ENCODE measurements at places on chromosomes 6 and 20. TPM values are rescaled to one million over a fixed set of nuclear protein-coding genes. Genes with fewer than 3 reads are reported as not detected.

DNA sequence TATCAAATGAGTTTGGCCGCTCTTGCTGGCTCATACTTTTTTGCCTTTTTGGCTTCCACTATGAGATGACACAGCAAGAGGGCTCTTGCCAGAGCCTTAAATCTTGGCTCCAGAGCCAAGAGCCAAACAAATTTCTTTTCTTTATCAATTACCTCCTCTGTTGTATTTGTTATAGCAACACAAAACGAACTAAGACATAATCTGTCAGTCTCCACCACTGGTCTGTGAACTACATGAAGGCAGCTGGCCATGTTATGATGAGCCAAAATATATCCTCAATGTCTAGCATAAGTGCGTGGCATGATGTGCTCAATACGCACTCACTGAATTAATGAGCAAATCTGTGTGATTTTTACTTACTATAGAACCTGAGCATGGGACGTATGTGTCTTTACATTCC lies 220.0 kb upstream of the ZNF217 start:
- no peak for DNase-seq

GRCh38 chr6:161101517-161101916 lies 109.9 kb downstream of the MAP3K4 start:
- DNase-seq, result no peak

GRCh38 chr6:166106076-166106686 lies 61.5 kb downstream of the TBXT start:
- peak; percentile 79 for DNase-seq

DNA sequence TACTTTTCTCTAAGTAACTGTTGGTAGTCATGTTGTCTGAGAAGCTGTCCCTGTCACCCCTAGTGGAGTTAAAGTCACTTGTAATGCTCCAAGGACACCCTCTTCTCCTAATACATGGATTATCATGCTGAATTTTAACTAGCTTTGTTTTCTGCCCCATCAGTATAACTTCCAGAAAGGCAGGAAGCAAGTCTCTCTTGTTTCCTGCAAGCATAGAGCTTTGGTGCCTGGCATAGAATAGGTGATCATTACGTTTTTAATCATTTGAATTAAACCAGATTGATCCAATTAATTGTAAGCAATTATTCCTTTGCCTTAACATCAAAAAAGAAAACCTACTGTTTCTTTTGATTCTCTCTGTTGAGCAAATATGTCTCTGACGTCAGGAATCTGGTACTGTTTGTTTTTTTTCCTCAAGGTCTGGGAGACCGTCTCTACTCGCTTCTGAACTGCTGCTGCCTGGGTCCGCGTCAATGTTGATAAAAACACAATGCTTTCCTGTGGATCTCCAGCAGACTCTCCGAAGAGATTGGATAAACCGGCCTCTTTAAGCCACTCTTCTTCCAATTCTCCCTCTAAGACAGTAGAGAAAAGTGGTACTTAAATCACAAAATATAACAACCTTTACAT lies 71.8 kb downstream of the ARHGAP18 start:
- no peak for DNase-seq

GRCh38 chr6:44776344-44776743 lies 388.8 kb downstream of the CDC5L start:
- no peak for DNase-seq

- no peak for DNase-seq
These were observed 13.4 kb downstream of the BCAS1 start for GRCh38 chr20:54056762-54057639.

DNA sequence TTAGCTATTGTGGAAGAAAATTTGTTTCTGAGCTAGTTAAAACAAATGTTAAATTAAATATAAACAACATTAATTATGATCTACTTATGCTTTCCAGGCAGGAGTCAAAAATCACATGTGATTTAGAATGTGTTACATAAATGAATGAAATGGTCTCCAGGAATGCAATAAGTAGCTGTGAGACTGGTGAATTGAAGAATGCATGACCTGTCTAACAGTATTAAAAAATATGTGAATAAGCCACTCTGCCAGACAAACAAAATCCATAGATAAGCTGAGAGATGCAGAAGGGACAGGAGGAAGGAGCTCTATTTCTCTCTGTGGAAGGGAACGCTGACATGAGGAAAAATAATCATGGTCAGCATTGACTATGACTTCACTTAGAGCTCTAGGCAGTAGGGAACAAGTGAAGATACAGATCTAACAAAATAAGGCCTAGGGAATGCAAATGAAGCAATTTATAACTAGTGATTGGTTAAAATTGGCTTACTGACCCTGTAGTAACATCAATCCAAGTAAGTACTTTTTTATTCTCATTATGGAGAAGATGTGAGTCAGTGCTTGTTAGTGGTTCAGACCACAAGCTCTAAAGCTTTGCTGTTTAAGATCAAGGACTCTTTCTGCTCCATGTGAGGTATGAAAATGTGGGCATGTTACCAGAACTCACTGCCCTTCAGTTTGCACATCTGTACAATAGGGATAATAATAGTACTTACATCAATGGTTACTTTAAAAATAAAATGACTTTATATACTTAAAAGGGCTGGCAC lies 432.6 kb downstream of the MMUT start:
- no peak for DNase-seq

- no peak for DNase-seq
These were observed 106.4 kb downstream of the PPP1R14C start for GRCh38 chr6:150249261-150249660.

DNA sequence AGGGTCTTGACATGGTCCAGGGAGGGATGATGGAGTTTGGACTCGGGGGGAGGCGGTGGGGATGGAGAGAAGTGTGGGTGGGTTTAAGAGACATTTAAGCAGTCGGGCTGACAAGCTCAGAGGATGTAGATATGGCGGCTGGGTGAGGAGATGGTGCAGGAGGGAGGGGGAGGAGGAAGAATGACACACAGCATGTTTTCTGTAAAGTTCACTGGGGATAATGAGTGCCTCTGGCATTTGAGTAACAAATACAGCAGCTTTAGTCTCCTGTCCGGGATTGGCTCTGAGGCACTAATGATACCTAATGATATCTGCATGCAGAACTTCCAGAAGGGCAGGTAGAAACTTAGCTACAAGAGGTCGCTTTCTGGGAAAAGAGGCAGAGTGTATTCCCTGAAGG lies 107.8 kb downstream of the DHX35 start:
- no peak for DNase-seq

DNA sequence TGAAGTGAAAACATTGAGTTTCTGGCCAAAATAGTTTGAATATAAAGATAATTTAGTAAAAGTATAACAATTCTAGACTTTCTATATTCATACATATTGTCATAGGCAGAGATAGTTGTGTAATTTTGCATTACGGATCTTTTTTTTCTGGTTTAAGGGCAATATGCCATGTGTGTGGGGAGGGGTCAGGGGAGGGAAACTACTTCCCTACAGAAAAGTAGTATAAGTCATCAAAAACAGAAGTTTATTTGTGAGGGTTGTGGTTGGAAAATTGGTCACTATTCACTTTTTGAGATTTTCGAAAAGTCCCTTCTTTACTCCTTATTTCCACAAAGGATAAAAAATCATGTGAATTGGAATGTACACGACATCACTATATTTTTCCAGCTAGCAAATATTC lies 288.2 kb upstream of the PREP start:
- DNase-seq, result peak; percentile 13

GRCh38 chr20:19012676-19013075 lies 199.1 kb downstream of the SCP2D1 start:
- DNase-seq, result no peak

DNA sequence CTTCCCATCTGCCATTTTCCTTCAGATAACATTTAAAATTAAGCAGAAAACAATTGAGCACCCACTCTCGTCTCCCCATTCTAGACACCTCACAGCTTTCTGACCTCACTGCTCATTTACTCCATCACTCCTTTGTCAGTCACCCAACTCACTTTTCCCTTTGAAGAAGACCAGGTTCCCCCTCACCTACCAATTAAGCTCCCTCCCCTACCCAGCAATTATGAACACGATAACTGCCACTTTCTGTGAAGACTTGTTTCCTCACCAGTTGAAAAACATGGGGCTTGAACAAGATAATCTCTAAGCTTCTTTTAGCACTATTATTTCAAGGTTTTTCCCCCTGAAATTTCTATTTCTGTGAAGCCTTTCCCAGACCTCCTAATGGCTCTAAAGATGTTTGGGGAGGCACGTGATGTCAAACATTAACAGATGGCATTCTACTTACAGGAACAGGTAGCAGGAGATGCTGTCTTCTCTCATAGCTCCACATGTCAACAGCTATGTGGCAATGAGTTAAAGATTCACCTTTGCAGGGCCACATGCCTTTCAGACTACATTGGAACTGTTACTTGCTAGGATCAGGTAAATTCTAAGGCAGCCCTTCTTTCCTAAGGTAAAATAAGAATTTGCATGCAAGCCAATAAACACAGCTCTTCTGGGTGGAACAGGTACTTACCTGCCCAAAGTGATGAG lies 24.8 kb upstream of the SLA2 start:
- DNase-seq, result no peak

GRCh38 chr6:13163161-13163944 lies 165.0 kb downstream of the TBC1D7 start:
- no peak for DNase-seq

DNA sequence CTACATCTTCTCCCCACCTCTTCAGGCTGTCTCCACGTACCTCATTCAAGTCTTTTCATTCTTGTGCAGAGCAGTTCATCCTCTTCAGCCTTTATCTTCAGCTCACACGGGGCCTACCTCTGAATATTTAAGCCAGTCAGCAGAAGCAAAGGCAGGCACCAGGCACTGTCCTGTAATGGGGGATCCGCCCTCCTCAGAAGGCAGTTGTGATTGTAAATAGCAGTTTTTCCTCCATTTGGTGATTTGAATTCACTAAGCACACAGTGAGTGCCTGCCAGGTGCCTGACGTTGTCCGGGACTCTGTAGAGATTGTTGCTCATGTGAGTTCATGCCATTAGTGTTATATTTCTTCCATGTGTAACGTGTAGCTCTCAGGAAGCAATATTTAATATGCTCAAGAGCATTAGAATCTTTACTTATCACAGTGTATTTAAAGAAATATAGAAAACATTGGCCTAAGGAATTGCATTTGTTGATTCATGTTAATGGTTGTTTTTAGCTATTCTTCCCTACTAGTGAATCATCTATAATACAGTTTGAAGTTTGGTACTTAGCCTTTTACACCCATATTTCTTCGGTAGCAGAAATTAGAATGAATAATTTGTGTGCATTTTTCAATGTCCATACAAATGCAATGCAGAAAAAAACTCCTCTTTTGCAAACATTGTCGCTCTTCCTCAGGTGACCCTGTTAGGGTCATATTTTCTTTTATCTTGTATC lies 17.9 kb downstream of the BPHL start:
- no peak for DNase-seq

DNA sequence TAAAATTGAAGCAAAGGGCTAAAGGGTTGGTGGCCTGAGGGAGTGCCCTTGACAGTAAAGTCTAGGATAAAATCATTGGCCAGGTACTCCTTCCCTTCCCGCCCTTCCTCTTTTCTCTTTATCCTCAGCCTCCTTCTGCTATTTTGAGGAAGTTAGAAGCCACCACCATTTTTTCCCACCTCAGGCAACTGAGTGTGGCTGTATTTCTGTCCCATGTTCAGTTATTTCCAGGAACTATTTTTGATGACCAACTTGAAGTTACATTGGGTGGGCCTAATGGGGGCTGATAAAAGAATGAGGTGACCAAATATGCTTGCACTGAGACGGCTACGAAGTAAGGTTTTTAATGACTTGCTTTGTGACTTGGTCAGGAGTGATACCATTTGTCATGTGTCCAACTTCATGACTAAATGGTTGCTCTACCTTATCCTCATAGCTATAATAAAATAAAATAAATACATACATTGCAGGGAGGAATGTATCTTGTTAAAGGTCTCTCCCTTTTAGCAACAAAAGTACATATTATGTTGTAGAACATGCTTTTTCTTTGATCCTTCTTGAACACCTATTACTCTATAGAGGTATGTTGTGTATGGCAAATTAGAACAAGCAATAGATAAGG lies 12.0 kb downstream of the PTPN1 start:
- DNase-seq, result no peak

- DNase-seq, result no peak
These were observed 364.3 kb upstream of the HS3ST5 start for GRCh38 chr6:114707081-114707620.

DNA sequence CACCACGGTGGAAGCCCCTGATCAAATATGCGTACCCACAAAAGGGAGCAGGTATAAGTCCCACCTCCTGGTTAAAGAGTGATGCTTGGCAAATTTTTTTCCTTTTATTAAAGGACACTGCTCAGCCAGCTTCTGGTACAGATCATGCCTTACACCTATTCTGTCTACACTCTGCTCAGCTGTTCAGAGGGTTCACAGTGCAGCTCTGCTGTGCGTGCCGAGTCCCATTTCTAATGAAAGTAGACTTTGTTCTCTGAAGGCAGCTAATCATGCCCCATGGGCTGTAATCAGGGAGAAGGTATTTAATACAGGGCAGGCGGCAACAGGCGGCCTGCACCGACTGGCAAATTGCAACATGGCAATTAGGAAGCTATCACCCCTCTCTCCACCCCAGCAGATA lies 16.3 kb downstream of the LRRC73 start:
- no peak for DNase-seq

GRCh38 chr6:139846538-139847456 lies 472.3 kb upstream of the CITED2 start:
- no peak for DNase-seq

DNA sequence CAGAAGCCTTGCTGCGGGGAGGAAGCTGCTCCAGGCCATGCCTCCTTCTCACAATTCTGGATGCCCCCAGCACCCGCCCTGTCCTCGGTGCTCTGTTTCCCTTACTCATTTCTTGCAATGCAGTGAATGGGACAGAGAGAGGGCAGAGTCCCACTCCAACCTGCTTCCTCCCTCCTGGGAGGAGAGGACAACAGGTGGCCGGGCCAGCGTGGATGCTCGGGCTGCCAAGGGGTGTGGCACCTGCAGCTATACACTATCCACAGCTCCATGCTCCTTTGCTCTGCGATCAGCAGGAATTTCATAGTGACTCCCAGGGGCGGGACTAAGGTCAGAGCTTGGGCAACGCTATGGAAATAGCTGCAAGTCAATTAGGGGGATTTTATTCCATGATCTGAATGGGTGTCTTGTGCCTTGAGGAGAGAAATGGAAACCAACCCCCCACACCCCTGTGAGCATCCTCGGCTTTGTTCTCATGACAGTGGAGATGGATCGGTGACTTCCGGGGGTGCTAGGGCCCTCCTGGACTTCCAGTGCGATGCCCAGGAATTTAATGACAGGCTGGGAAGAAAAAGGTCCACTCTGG lies 192.5 kb downstream of the MYLK4 start:
- no peak for DNase-seq

DNA sequence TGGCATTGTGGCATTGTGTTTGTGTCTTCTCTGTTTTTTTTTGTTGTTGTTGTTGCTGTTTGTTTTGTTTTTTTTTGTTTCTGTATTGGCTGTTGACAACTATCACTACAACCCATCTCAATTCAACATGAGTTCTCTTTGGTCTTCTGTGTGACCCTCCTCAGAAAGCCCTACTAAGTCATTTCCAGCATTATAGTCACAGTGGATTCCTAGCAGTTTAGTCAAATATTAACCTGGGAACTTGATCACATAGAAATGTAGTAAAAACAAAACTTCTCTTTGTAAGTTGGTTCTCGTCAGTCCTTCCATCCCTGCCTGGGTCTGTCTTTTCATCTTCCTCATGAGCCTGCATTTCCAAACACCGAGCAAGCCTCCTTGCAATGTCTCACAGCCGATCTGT lies 16.8 kb downstream of the SLC17A2 start:
- no peak for DNase-seq

RAB44 gene
- polyA plus RNA-seq, result not detected

PERP gene
- polyA plus RNA-seq, result 112 TPM

OR12D3 gene
- not detected for polyA plus RNA-seq

TRIM40 gene
- polyA plus RNA-seq, result not detected

MAP3K7 gene
- polyA plus RNA-seq, result 42.3 TPM

DEFB124 gene
- polyA plus RNA-seq, result 0.60 TPM

MUC22 gene
- polyA plus RNA-seq, result not detected

TENT5A gene
- 11.5 TPM for polyA plus RNA-seq

GPR6 gene
- polyA plus RNA-seq, result not detected
